ENCODE measurements at places on chromosomes 7 and 10.

- DNase-seq: no peak
Observed at GRCh38 chr7:143046426-143046851, 5.7 kb upstream of the OR6V1 start.

GRCh38 chr10:60846173-60846572 is 67.9 kb downstream of the CDK1 start:
- DNase-seq: no peak

DNA sequence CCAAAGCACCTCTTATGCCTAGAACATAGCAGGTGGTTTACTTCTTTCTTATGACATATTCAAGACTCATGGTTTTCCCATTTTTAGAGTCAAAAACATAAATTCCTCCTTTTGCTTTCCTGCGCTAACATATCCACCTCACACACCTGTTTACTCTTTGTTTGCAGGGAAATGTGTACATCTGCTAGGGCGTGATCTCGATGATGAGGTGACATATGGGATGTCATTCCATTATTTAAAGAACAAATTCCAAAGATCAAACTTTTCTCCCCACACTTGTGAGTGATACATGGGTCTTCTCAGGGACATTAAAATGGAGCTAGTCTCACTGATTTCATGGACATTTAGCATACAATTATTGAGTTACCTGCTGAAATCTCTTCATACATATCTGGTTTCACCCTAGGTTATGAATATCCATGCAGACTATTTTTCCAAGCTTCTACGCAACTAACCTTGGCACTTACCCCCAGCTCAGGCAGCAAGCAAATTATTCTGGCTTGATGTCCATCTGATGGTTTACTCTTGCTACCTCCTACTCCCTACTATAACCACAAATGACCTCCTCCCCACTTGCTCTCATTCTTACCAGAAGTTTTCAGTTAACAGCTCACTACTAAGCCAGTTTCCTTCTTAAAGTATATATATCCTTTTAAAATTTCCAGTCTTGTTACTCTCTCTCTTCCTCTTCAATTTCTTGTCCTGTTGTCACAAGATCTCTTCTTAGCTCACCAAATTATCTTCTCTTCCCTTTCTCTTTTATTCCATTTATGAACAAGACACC is 208.5 kb downstream of the RNLS start:
- DNase-seq: no peak

GRCh38 chr7:101564778-101565211 is 64.3 kb downstream of the MYL10 start:
- peak; percentile 69 for DNase-seq

GRCh38 chr7:41169317-41169716 is 533.6 kb downstream of the INHBA start:
- no peak for DNase-seq

All from SK-N-DZ (cell line).